ENCODE measurements at places on chromosomes 5 and 9.
A peak's percentile ranks its signal among the peaks of the same experiment; 100 is the strongest.

GRCh38 chr9:100724886-100725285, 147.0 kb downstream of the CAVIN4 start:
- DNase-seq = no peak

DNA sequence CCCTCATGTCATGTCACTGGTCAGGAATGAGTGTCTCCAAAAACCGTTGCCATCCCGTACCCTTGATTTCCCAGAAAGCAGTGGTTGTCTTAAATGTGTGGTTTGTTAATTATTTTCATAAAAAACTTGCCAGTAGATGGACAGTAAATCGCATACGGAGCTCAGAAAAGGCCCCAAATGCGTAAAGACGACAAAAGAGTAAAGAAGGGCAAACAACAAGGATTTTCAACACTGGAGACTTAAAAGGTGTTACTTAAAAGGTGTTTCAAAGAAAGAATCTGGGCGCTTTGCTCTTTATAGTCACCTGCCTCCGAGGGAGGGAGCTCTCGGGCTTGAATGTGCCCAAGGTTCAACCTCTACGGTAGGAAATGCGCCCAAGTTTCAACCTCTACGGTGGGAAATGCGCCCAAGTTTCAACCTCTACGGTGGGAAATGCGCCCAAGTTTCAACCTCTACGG, 734 bp downstream of the KIF27 start:
- DNase-seq = no peak

GRCh38 chr5:17401470-17402288, 96.4 kb upstream of the TAF11L2 start:
- DNase-seq = no peak

- DNase-seq = no peak
Observed at GRCh38 chr5:149323210-149323609, 22.1 kb upstream of the GRPEL2 start.

- no peak for DNase-seq
Observed at GRCh38 chr5:150457121-150457520, 7.6 kb upstream of the RPS14 start.

DNA sequence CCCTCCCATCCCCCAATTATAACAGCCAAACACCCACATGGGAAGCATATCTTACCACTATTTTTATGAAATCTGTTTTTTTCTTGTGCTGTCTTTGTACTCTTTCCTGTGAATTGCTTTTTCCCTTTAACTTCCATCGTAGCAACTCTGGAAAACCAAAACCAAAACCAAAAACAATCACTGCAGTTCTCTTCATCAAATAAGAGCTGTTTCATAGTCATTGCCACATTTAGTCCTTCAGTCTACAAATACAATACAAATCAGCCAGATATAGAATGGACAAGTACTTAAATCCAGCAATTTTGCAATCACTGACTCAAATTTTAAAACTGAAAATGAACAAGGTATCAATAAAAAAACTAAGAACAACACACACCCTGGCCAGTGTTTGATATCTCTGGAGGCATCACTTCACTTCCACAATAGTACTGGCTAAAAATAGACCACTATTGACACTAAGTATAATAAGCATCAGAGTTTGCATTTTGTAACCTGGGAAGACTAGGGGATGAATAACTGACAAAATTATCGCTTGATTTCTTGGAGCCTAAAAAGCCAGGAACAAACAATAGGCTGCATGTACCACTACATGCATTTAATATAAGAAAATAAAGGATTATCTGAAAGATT, 5.4 kb downstream of the PUM3 start:
- DNase-seq = no peak

GRCh38 chr5:35926389-35927051, 11.9 kb downstream of the CAPSL start:
- DNase-seq = peak; percentile 74

GRCh38 chr5:133882846-133883245, 85.6 kb downstream of the C5orf15 start:
- DNase-seq = no peak

GRCh38 chr5:52356311-52356918, 431.3 kb upstream of the ITGA1 start:
- no peak for DNase-seq

GRCh38 chr5:40575411-40575810, 104.3 kb upstream of the PTGER4 start:
- DNase-seq = no peak

DNA sequence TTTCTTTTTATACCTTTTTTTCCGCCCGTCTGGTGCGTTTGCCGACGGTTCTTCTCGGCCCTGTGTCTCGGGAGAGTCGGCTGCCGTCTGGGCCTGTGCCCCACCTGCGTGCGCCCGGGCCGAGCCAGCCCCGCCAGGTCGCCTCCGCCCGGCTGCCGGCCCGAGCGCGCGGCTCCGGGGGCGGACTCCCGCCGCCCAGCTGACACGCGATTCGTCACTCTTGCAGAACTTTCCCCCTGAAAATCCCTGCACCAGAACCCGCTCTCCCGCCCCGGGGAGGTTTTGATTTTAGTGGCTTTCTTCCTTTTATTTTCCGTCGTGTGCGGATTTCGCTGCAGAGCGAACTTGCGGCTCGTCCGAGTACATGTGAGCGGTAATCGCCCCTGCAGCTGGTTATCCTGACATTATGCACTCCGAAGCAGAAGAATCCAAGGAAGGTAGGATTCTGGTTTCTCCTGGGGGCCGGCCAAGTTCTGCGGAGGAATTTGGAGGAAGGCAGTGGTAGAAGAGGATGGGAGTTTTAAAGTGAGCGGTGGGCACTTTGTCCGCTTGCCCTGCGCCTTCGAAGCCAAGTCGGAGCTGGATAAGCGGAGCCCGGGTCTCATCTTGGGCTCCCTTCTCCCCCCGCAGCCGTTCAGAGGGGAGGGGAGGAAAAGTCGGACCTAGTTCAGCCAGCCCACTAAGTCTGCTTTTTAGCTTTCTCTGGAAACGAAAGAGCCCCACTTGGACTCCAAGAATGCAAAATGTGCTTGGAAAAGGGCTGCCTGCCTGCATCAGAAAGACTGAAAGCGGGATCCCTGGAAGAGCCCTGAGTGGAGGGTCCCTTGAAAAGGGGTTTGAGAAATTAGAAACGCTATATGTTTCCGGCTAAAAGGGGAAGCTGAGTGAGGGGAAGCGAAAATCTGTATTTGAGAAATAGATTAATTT, at the start of gene TNFAIP8:
TSS of gene TNFAIP8 (plus strand) at position 335 of the 927 bp plus-strand sequence. CDS start at position 407, 72 bp downstream.
- peak; percentile 80 for DNase-seq

DNA sequence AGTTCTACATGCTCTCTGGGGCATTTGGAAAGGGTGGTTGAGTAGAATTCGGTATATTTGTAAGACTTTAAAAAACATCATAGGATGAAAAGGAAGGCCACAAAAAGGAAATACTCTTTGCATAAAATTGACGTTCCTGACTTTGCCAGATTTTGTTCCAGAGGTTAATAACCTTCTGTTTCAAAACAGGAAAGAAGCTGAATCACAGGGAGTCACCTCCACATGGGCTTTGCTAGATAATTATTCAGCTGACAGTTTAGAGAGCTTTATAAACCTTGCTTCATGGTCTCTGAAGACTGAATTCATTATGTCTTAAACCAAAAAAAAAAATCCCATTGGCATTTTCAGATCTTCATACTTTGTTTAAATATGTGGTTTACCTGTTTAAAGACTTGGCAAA, 203.7 kb downstream of the SEMA6A start:
- no peak for DNase-seq
